ENCODE measurements at places on chromosomes 5 and 9. TPM values are rescaled to one million over a fixed set of nuclear protein-coding genes. Genes with fewer than 3 reads are reported as not detected.

Gene TDRD7
- 13.5 TPM for total RNA-seq

Gene CCL28
- total RNA-seq, result 0.87 TPM

Gene SLC45A2
- not detected for total RNA-seq

Gene GABRG2
- total RNA-seq, result not detected

Gene HAVCR1
- total RNA-seq, result not detected

Gene SPATA31D4
- total RNA-seq, result not detected

Gene GABRA6
- total RNA-seq, result not detected

DNA sequence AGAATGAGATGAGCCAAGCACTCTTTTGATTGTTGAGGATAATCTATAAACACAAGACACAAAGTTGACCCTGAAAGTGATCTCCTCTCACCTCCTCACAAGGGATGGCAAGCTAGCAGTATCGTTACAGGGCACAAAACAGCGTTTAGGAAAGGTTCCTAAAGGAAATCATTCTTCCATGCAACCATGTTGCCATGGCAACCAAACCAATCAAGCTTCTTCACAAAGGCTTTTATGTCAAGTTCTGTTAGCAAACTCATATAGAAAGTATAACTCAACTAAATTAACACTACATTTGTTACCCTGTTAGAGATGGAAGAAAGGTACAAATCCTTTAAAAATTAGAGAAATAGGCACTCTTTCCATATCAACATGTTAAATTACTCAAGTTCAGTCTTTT lies 1016.8 kb upstream of the DMAC1 start:
- DNase-seq, result no peak

GRCh38 chr9:128169492-128169891 lies 9.4 kb downstream of the BBLN start:
- DNase-seq, result no peak

- DNase-seq, result no peak
These were observed 45.6 kb upstream of the RNF130 start for GRCh38 chr5:180117000-180117725.

DNA sequence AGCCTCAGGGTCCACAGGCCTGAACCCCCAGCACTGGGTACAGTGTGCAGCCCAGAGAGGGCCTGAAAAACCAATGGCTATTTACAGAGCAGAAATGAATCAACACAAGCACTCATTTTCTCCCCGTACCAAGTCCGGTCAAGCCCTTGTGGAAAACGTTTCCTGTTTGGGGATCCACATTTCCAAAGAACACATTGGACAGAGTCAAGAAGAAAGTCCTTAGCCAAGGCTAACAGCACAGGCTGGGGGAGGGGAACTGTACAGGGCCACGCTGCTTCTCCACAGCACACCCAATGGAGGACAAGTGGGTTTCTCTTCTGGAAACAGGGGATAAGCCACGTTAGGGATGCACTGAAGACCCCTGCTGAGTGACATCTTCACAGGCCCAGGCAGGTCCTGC lies 62.3 kb downstream of the NSUN2 start:
- no peak for DNase-seq

DNA sequence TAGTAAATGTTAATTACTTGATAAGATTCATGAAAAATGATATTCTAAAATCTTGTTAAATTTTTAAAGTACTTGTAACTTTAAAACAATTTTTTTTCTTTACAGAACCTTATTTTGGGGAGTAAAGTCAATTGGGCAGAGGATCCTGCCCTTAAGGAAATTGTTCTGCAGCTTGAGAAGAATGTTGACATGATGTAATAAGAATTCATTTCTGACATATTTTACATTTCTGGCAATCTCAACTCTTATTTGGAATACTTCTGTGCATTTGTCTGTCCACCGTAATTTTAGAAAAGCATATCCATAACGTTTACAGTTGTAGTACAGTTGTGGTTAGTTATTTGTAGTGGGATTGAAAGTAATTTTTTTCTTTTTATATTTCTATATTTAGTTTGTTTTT lies 20.2 kb downstream of the CENPH start:
- no peak for DNase-seq

- no peak for DNase-seq
These were observed 304.6 kb downstream of the ACTL7B start for GRCh38 chr9:108551030-108551841.

GRCh38 chr5:1435369-1435768 lies 9.9 kb downstream of the SLC6A3 start:
- no peak for DNase-seq

DNA sequence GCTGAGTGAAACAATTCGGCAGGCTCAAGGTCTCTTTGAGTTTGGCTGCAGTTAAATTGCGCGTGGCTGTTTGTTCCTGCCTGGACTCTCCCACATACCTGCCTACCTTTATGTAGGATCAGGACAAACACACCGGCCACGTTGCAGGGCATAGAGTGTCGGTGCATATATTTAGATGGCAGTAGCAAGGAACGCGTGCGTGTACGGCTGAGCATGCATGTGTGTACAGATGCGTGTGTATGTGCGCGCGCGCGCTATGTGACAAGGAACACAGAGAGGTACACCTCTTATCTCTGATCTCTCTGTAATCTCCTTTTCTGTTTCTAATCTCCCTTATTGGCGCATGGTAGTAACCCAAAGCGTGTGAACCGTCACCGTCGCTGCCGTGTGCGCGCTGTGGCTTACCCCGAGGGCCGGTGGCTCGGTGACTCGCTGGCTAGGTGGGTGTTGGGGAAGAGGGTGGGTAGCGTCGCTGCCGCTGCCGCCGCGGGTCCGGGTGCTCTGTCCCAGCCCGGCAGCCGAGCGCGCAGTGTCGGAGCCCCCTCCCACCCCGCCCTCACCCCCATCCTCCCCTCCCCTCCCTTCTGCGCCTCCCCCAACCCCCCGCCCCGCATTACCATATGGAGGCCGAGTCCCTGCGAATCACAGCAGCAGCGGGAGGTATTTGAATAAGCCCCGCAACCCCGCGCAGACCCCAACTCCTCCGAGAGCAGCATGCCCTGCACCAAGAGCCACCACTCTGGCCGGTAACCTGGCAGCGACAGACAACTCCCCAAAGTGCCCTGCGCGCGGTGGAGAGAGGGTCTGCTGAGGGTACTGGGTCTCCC lies 204.8 kb downstream of the MEF2C start:
- no peak for DNase-seq

DNA sequence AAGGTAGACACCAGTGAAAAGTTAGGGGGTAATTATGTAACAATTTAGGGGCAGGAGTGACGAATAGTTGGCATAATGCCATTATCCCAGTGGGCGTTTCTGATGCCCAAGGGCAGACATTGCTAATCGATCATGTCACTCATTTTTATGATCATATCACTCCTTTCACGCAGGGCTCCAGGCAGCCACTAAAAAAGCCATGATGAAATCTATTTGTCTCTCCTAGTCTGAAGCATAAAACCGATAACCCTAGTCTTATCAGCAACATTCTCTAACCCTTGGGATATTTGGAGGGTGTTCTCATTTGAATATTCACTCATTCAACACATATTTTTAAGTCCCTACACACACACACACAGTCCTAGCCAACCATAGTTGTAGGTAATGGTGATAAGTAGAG lies 114.9 kb downstream of the NMUR2 start:
- no peak for DNase-seq

- DNase-seq, result no peak
These were observed 85.9 kb upstream of the IL17B start for GRCh38 chr5:149464796-149465489.

GRCh38 chr5:64838376-64838775 lies 69.6 kb downstream of the CWC27 start:
- DNase-seq, result no peak

GRCh38 chr9:78280982-78281668 lies 15.8 kb upstream of the PSAT1 start:
- DNase-seq, result no peak

DNA sequence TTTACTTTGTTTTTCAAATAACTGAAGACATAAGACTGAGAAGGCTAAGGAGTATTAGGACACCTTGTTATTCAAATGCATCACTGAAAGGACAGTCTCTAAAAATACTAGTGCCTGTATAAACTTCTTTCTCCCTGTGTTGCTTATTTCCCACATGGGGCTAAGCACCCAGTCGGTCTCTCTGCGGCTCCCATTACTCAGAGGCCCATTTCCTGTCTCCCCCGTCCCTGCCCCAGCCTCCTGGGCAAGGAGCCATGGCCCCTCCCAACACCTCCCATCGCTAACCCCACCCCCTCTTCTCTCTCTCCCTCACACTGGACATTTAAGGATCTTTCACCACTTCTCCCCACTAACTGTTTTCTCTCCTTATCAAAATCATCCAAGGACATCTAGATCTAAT lies 81.9 kb downstream of the EBF1 start:
- DNase-seq, result no peak

DNA sequence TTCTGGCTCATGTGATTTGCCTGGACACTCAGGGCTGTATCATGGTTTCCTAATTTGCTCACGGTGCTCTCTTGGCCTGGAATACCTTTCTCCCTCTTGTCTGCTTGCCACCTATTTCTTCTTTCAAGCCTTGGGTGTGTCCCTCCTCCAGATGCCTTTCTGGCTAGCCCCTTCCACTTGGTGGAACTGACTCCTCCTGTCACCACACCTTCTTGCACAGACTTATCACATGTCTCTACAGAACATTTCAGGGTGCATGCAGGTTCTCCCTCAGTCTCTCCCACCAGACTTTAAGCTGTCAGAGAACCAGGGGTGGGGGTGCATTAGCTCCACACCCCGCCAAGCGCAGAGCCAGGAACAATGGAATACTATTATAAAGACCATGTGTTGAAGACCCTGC lies 1.9 kb downstream of the TBC1D2 start:
- DNase-seq, result no peak

GRCh38 chr9:129247285-129248153 lies 69.5 kb upstream of the IER5L start:
- no peak for DNase-seq

DNA sequence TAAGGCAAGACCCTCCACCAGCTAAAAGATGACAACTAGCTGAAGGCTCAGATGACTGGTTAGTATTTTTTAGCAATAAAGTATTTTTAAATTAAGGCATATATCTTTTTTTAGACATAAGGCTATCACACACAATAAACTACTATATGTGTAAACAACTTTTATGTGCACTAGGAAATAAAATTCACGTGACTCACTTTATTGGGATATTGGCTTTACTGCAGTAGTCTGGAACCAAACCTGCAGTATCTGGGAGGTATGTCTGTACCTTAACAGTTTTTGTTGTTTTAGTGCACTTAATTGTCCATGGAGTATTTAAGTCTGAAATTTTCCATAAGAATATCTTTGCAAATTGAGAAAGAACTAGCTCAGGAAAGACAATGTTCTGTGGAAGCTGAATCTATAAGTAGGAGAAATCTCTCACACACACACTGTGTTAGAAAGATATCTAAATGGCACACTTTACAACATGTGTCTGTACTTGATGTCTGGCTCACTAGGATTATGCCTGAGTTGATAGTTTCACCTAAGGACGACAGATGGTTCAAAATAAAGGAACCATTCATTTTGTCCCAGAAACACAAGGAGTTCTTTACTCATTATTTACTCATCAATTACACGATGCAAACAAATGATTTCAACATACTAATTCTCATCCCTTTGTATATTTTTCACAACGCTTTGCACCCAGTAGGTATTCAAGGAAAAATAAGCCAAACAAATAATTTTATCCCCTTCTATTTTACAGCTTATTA lies 4.6 kb downstream of the RAPGEF6 start:
- DNase-seq, result no peak

GRCh38 chr9:16637911-16638310 lies 232.6 kb downstream of the BNC2 start:
- DNase-seq, result no peak

GRCh38 chr9:13805546-13805945 lies 508.4 kb downstream of the NFIB start:
- no peak for DNase-seq

DNA sequence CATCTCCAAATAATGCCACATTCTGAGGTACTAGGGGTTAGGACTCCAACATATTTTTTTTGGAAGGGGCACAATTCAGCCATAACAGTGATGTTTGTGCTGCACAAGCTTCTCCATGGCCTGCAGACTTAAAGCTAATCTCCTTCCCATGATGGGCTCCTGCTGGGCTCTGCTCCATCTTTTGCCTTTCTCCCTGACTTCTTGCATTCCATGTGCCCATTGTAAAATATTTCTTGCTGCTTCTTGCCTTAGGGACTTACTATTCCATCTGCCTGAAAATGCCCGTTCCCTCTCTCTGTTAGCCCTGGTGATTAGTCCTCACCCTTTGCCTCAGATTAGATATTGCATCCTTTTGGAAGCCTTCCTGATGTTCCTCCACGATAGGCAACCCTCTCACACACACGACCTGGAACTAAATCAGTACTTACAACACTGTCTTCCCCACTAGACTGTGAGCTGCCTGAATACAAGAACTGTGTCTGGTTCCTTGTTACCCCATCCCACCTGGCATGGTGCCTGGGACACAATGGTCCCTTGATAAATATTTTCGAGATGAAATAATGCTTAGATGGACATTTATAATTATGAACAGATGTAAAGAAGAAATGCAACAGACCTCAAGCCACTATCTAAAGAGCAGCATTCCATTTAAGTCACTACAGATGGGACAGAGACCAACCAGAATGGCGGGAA lies 33.5 kb downstream of the OR1J1 start:
- DNase-seq, result no peak

GRCh38 chr5:139740992-139741672 lies 54.5 kb upstream of the PSD2 start:
- DNase-seq, result no peak

- no peak for DNase-seq
These were observed 5.3 kb upstream of the ERAP2 start for GRCh38 chr5:96871027-96871399.

DNA sequence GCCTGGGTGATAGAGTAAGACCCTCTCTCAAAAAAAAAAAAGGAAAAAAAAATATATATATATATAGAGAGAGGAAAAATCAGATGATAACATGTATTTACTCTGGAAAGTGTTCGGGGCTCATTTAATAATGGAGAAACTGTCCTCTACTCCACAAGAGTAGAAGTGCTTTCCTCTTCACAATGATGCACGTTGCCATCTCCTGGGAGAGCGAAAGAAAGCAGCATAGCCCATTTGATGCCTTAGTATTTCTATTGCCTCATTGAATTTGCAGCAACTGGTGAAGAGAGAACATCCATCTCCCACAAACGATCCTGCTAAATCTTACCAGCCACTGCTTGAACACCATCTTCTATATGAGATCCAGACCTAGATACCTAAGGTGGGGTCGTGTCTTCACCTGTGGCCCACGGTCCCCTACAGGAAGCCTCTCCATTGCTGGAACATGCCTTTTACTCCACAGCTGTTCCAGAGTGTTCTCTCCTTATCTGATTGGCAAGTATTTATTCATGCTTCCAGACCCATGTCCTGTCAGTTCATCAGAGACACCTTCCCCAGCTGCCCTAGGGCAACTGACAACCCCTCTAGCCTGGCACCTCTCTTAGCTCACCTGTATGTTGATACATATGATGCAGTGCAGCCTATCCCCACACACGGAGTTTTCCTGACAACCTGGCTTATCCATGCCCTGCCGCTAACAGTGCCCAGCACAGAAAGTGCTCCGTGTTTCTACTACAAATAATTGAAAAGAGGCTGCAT lies 115.3 kb downstream of the MARCHF11 start:
- no peak for DNase-seq

GRCh38 chr5:38453921-38454320 lies 102.5 kb downstream of the LIFR start:
- DNase-seq, result no peak
